Effector memory CD8-positive, alpha-beta T cell (primary cell): ENCODE measurements at places on chromosomes 4 and X.

- H3K27me3 ChIP-seq = no peaks in the 10 kb centered on the region
- no peak overlapping the region for H3K4me3 ChIP-seq
- H3K4me1 ChIP-seq = peaks cover 25% of the 10 kb centered on the region
- DNase-seq = no peak
- H3K27ac ChIP-seq = peak overlapping the region; percentile 41
Observed at GRCh38 chr4:7894677-7895181, 44.9 kb downstream of the AFAP1 start.

DNA sequence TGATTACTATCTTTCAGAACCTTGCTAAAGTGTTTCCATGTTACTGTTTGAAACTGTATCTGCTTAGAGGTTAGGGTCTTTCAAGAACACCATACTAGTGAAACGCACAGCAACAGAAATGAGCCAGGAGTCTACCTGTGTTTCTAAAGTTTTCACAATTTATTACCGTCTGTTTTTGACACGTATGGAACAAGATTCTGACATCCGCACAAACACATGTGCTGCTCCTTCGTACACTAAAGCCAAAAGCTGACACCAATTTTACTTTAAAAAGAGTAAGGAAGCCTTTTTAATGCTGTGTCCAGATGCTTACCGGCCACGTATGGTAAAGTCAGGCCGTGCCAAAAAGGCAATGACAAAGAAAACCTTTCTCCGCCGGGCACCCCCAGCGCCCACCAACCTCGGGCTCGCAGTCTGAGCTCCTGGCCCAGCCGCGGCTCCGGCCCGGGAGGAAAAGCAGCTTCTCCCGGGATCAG lies 532 bp downstream of the RPS4X start:
- no peak for DNase-seq
- H3K36me3 ChIP-seq = peaks cover 52% of the 10 kb centered on the region
- peaks cover 32% of the 10 kb centered on the region for H3K4me1 ChIP-seq
- H3K27me3 ChIP-seq = peaks cover 12% of the 10 kb centered on the region

DNA sequence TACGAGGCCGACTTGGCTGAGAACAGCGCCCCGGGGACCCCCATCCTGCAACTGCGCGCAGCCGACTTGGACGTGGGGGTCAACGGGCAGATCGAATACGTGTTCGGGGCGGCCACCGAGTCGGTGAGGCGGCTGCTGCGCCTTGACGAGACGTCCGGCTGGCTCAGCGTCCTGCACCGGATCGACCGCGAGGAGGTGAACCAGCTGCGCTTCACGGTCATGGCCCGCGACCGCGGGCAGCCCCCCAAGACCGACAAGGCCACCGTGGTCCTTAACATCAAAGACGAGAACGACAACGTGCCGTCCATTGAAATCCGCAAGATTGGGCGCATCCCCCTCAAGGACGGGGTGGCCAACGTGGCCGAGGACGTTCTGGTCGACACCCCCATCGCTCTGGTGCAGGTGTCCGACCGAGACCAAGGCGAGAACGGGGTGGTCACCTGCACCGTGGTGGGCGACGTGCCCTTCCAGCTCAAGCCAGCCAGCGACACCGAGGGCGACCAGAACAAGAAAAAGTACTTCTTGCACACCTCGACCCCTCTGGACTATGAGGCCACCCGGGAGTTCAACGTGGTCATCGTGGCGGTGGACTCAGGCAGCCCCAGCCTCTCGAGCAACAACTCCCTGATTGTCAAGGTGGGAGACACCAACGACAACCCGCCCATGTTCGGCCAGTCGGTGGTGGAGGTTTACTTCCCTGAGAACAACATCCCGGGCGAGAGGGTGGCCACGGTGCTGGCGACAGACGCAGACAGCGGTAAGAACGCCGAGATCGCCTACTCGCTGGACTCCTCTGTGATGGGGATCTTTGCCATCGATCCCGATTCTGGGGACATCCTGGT lies 2.4 kb downstream of the PCDH7 start:
- peaks cover 22% of the 10 kb centered on the region for H3K27me3 ChIP-seq
- H3K27ac ChIP-seq = no peak overlapping the region
- peaks cover 3% of the 10 kb centered on the region for H3K36me3 ChIP-seq
- no peak overlapping the region for H3K4me3 ChIP-seq

DNA sequence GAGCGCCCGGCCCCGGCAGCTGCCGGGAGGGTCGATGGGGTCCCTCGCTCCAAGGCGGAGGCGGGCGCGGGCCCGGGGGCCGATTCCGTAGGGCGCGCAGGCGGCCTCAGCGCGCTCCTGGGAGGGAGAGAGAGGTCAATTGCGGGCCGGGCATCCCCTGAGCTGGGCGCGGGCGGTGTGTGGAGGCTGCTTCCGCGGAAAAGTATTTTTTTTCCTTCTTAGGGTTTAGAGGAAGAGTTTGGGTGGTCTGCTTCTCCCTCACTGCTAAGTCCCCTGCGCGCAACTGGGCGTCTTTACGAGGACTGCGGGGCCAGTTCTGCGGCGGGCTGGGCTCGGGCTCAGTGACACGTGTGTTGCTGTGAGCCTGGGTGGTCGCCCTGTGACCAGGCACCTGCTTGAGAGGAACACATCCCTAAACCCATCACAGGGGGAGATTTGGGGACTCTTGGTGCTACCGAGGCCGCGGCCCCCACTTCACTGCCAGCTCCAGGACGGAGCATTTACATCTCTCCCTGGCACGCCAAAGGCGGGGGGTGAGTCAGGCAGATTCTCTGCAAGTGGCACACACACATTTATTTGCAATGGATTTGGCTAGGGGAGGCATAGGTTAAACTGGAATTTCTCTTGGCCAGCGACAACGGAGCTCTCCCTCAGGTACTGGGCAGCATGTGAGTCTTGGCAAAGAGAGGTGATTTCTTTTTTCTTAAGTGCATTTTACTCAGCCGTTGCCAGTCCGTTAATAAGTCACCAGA lies 151.2 kb upstream of the SLC4A4 start:
- peaks cover 31% of the 10 kb centered on the region for H3K4me1 ChIP-seq
- H3K36me3 ChIP-seq = peaks cover 18% of the 10 kb centered on the region
- H3K4me3 ChIP-seq = peak overlapping the region; percentile 85
- peak overlapping the region; percentile 77 for H3K27ac ChIP-seq
- no peaks in the 10 kb centered on the region for H3K27me3 ChIP-seq
- DNase-seq = peak; percentile 15

- DNase-seq = no peak
- no peaks in the 10 kb centered on the region for H3K36me3 ChIP-seq
- no peaks in the 10 kb centered on the region for H3K4me1 ChIP-seq
Observed at GRCh38 chrX:110678591-110678990, 117.0 kb downstream of the CHRDL1 start.

GRCh38 chr4:177301126-177301639 lies 8.5 kb upstream of the NEIL3 start:
- DNase-seq = no peak
- no peak overlapping the region for H3K27ac ChIP-seq
- H3K4me3 ChIP-seq = no peak overlapping the region

DNA sequence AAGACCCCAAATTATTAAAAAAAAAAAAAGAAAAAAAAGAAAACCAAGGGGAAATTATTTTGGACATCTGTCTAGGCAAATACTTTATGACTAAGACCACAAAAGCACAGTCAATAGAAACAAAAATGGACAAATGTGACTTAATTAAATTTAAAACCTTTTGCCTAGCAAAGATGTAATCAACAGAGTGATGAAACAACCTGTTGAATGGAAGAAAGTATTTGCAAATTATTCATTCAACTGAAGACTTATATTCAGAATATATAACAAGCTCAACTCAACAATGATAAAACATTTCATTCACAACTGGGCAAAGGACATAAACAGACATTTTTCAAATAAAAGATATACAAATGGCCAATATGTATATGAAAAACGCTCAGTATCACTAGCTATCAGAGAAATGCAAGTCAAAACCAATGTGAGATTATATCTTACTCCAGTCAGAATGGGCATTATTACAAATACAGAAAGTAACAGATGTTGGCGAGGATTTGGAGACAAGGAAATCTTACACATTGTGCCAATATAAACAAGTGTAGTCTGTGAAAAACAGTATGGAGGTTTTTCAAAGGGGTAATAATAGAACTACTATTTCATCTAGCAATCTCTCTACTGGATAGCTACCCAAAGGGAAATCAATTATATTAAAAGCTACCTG lies 67.1 kb downstream of the FAAH2 start:
- no peak overlapping the region for H3K4me3 ChIP-seq
- no peaks in the 10 kb centered on the region for H3K36me3 ChIP-seq
- no peak overlapping the region for H3K27ac ChIP-seq
- no peak for DNase-seq

- DNase-seq = peak; percentile 56
- H3K27me3 ChIP-seq = no peaks in the 10 kb centered on the region
Observed at GRCh38 chrX:107654872-107655761, 26.8 kb downstream of the PRPS1 start.

GRCh38 chrX:135086197-135086854 lies 34.0 kb downstream of the ETDB start:
- H3K27me3 ChIP-seq = peaks cover 22% of the 10 kb centered on the region
- H3K4me3 ChIP-seq = no peak overlapping the region
- no peaks in the 10 kb centered on the region for H3K36me3 ChIP-seq
- peak overlapping the region; percentile 14 for H3K27ac ChIP-seq

GRCh38 chr4:53208753-53209152 lies 157.1 kb downstream of the SCFD2 start:
- H3K36me3 ChIP-seq = no peaks in the 10 kb centered on the region
- no peaks in the 10 kb centered on the region for H3K27me3 ChIP-seq
- no peak overlapping the region for H3K27ac ChIP-seq
- no peaks in the 10 kb centered on the region for H3K4me1 ChIP-seq

DNA sequence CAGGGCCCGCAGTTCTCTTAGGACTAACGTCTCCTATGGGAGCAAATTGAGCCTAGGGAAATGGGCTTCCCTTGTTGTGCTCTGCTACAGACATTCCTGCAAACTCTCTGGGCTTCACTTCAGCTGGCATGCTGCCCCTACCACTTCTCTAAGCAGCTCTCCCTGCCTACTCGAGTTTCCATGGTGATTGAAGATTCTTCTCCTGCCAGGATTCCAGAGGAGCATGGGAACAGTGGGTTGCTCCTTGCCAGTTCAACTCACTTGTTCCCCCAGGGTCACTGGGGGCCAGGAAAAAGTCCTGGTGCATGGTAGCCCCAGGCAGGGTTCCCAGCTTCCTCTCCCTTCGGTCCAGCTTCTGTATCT lies 21.1 kb upstream of the WDR17 start:
- H3K27ac ChIP-seq = no peak overlapping the region
- H3K4me3 ChIP-seq = no peak overlapping the region
- H3K27me3 ChIP-seq = peaks cover 5% of the 10 kb centered on the region
- no peak for DNase-seq
- no peaks in the 10 kb centered on the region for H3K36me3 ChIP-seq
- no peaks in the 10 kb centered on the region for H3K4me1 ChIP-seq

DNA sequence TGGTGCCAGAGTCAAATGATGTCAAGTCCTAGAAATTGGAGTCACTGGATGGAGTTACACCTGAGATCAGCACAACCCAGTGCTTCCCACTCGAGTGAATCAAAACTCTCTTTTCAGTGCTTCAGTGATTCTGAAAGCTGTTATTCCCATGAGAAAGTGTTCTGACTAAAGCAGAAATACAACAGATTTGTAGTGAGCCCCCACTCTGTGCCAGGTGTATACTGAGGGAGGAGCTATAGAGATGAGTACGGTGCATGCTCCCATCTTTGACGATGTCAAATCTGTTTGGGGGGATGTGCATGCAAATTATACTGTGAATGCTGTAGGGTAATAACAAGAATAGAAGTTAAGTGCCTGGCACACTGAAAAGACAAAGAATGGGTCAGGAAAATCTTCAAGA lies 330.2 kb downstream of the HS3ST1 start:
- no peak for DNase-seq
- H3K4me3 ChIP-seq = no peak overlapping the region
- no peaks in the 10 kb centered on the region for H3K27me3 ChIP-seq
- H3K4me1 ChIP-seq = no peaks in the 10 kb centered on the region

- no peaks in the 10 kb centered on the region for H3K4me1 ChIP-seq
- no peak for DNase-seq
- no peak overlapping the region for H3K27ac ChIP-seq
- no peaks in the 10 kb centered on the region for H3K36me3 ChIP-seq
- H3K27me3 ChIP-seq = no peaks in the 10 kb centered on the region
Observed at GRCh38 chr4:104818579-104818978, 323.9 kb upstream of the CXXC4 start.

DNA sequence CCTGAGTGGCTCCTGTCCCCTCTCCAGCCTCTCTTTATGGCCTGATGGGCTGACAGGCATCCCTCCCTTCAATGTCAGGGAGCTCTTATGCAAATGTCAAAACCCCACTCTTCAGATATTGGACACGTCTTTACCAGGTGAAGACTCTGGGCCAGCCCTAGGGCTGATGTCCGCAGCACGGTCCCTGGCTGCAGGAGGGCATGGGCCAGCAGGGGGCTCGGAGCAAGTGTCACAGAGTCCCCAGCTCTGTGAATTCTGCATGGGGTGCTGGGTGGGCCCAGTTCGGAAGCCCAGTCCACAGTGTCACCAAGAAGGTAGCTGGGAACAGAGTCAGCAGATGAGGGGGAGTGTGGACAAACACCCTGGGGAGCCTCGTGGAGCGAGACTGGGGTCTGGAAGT lies 39.6 kb upstream of the PSAPL1 start:
- peaks cover 43% of the 10 kb centered on the region for H3K27me3 ChIP-seq
- H3K4me1 ChIP-seq = no peaks in the 10 kb centered on the region
- DNase-seq = no peak
- H3K27ac ChIP-seq = no peak overlapping the region
- H3K4me3 ChIP-seq = no peak overlapping the region

DNA sequence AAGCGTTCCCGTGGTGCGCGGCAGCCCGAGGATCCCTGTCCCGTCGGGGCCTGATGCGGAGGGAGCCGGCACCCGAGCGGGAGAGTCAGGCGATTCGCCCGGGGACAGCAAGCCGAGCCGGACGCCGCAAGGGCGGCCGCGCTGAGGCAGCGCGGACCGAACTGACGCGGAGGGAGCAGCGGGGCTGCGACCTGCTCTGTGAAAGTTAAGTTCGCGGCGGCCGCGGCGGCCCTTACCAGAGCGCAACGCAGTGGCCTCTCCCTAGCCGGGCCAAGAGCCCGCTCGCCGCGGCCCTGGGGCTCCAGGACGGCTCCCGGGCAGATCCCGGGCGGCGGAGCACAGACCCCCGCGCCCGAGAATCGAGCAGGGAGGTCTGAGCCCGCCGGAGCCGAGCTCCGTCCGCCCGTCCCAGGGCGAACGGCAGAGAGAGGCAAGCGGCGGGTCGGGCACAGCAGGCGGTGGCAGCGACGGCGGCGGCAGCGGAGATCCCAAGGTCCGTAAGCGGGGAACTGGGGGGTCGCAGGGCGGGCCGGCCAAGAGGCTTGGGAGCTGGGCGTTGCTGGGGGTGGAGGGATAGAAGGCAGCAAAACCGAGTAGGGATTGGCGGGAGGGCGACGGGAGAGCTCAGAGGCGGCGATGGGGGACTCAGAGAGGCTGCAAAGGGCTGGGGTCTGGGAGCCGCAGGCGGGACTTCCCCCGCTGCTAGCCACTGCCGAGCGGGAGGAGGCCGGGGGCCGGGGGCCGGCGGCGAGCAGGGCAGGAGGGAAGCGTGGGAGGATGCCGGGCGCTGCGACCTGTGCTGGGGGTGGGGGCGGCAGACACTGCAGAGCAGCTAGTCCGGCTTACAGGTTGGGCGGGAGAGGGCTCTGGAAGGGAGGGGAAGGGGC lies 1.0 kb downstream of the GPR50 start:
- no peak overlapping the region for H3K27ac ChIP-seq
- peaks cover 3% of the 10 kb centered on the region for H3K4me1 ChIP-seq
- peak overlapping the region; percentile 47 for H3K4me3 ChIP-seq
- no peak for DNase-seq

GRCh38 chr4:163776957-163777356 lies 282.5 kb downstream of the TMA16 start:
- no peaks in the 10 kb centered on the region for H3K36me3 ChIP-seq
- no peaks in the 10 kb centered on the region for H3K4me1 ChIP-seq
